Stimulated activated CD4-positive, alpha-beta T cell treated with anti-CD3 and anti-CD28 coated beads, Interleukin-1b, Interleukin-23, amount 100 ng/mL, for 1 hour (primary cell): ENCODE measurements at places on chromosomes 3 and 15.

DNA sequence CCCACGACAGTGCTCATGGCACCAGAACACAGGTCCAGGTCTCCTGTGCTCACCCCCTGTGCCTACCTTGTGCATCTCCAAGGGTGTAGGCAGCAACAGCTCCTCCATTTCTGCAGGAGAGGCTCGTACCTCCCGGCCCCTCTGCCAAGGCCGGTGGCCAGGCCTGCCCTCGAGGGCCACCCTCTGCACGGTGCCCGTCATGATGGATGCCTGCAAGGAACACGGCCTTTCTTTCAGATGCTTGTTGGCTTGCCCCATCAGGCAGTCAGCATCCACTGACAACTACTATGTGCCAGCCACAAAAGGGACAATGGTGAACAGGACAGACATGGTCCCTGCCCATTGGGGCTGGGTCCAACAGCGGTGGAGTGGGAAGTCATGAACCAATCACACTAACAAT lies 43.8 kb downstream of the GRIP2 start:
- no peak for DNase-seq

DNA sequence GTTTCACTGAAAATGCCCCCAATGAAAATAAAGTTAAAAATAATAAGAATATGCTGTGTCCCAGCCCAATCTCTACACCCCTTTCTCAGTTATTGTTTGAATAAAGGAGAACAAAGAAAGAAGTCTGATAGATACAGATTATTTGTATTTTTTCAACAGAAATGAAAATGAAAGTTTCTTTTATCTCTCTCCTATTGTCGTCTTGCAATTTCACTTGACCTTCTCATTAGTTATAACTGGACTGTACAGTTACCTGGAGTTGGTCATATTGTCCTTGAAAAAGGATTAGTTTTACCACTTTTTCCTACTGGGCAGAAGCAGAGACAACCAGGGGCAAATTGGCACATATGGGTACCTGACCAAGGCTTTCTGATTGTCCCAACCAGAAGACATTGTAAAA lies 440.0 kb downstream of the PDCD6IP start:
- DNase-seq, result no peak

DNA sequence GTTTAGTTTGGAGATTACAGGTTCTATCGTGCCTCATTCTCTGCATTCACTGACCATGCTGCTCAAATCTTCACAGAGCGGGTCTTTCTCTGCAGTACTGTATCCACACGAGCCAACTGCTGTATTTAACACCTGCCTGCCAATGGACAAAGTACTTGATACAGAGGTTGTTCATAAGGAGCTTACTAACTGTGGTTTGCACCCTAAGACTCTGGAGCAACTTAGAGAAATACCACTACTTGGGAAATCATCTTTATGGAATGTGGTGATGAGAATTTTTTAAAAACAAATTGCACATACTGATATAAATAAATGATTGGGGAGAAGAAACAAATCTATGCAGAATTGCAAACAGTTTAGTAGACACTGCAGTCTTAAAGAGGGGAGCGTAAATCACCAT lies 90.0 kb downstream of the PPP2R3A start:
- no peak for DNase-seq

GRCh38 chr3:118472586-118472985 lies 562.1 kb downstream of the IGSF11 start:
- no peak for DNase-seq

DNA sequence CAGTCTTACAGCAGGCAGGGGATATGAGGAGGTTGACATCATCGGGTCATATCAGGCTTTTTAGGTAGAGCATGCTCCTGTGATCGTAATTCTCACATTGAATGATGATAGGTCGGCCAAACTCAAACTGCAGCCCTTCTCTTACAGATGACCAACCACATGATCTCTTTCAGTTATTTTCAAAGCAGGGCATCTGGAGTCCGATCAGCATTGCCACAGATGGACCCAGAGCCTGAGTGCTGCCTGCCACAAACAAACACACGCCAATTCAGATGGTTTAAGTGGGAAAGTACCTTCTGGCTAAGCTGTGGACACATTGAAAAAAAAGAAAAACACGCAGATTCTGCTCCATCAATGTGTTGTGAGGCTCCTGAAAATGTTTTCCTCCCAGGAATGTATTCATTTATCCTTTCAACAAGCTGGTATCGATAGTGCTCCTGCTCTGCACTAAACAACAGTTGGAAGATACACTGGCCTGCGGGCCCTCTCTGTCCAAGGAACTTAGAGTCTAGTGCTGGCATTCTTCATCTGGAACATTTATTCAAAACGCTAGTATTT lies 31.2 kb downstream of the ARPP21 start:
- no peak for DNase-seq
